Skin of body (tissue), 3 donors: ENCODE measurements at places on chromosomes 1 and 21.

DNA sequence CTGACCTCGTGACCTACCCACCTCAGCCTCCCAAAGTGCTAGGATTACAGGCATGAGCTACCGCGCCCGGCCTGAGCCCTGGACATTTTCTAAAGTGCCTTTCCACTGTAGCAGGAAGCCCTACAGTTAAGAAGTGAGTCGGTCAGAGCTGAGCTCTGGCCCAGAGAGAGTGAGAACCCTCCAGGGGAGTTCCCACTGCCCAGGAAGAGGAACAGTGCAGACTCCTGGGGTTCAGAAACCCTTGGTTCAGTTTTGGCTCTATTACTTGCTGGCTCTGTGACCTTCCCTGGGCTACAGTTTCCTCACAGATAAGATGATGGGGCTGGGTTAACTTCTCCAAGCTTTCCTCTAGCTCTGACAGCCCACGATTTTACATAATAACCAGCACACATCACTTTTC lies 20.9 kb downstream of the SLC9A1 start:
- no peak for DNase-seq

DNA sequence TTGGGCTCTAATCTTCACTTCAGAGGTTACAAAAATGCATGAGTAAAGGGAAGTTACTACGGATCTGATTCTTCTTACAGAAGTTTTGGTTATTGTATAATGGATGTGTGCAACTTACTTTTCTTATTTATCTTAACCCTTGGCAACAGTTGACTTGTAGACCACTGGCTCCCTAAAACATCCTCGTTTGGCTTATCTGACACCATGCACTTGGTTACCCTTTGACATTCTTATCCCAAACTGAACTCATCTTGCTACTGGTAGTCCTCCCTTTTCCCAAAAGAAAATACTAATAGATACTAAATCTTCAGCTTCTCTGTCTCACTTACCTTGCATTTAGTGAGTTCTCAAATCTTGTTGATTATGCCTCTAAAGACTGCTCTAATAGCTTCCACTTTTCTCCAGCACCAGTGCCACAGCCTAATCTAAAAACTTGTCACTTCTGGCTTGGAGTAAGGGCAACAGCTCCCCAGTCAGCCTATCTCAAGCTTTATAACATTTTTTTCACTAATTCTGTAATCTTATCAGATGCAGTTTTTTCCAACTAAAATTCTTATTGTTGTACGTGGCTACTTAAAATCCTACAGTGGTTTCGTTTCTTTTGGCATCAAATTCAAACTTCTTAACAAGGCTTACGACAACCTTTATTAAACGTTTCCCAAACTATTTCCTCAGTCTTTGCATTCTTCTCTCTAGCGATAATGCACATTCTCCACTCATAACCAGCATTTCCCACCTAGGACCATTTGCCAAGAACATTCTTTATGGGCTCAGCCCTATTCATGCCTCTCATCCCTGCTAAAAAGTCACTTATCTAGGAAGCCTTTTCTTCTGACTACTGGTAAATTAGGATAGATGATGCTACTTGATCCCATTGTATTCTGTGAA lies 204.2 kb downstream of the KCNT2 start:
- DNase-seq: no peak

GRCh38 chr1:45669379-45669778 lies 17.0 kb downstream of the GPBP1L1 start:
- no peak for DNase-seq

- no peak for DNase-seq
Measured at GRCh38 chr1:200248541-200248940, 161.3 kb downstream of the ZNF281 start.

- no peak for DNase-seq
Measured at GRCh38 chr1:161710560-161710959, 3.5 kb downstream of the FCRLA start.

- no peak for DNase-seq
Measured at GRCh38 chr1:224631462-224632115, 15.5 kb downstream of the CNIH3 start.

DNA sequence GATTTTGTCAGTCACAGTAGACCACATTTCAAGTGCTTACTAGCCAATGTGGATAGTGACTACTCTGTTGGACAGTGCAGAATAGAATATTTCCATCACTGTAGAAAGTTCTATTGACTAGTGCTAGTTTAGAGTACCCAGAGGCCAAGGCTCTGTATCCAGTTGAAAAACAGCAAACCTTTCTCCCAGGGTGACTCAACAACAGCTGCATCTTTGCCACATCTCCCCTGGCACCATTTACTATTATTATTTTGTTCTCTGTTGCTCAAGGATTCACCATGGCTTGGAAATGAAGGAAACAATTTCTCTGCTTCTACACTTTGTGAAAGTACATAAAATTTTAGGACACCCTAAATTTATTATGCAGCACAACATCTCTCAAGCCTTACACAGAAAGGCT lies 85.3 kb upstream of the WDR26 start:
- no peak for DNase-seq
